Lung microvascular endothelial cell (primary cell): ENCODE measurements at places on chromosomes 16 and 17. TPM values are rescaled to one million over a fixed set of nuclear protein-coding genes. Genes with fewer than 3 reads are reported as not detected.
A peak's percentile ranks its signal among the peaks of the same experiment; 100 is the strongest.

CCL16 gene
- total RNA-seq: under 0.01 TPM in 1 of 2 replicates, not detected in the other

SRL gene
- total RNA-seq: under 0.01 and 0.20 TPM in 2 replicates

EME2 gene
- total RNA-seq: 2.4 and 4.0 TPM in 2 replicates

TP53TG3F gene
- not detected in 2 replicates for total RNA-seq

TMC8 gene
- total RNA-seq: 0.20 and 0.22 TPM in 2 replicates

HOXB4 gene
- total RNA-seq: 0.87 and 1.2 TPM in 2 replicates

SMPD3 gene
- total RNA-seq: under 0.01 TPM in 2 replicates

CDH3 gene
- not detected in 2 replicates for total RNA-seq

DBNDD1 gene
- total RNA-seq: 8.3 and 11.5 TPM in 2 replicates

KRTAP4-9 gene
- total RNA-seq: not detected in 2 replicates

ARHGAP44 gene
- 0.20 and 0.22 TPM in 2 replicates for total RNA-seq

KRTAP9-1 gene
- not detected in 2 replicates for total RNA-seq

- no peak for DNase-seq
Observed at GRCh38 chr16:12398029-12398682, 405.5 kb downstream of the CPPED1 start.

DNA sequence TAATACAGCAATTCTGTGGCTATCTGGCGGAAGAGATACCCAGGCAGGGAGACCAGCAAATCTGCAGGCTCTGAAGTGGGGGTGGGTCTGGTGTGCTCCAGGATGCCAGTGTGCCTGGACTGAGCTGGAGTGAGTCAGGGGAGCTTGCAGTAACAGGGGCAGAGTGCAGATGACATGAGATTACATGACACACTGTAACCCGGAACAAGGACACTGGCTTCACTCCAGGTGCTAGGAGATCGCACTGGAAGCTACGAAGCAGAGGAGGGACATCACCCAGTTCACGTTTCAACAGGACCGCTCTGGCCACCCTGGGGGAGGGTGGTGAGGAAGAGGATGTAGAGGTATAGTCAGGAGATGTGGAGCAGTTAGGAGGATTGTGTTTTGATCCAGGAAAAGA, 475.6 kb downstream of the CDH13 start:
- no peak for DNase-seq

DNA sequence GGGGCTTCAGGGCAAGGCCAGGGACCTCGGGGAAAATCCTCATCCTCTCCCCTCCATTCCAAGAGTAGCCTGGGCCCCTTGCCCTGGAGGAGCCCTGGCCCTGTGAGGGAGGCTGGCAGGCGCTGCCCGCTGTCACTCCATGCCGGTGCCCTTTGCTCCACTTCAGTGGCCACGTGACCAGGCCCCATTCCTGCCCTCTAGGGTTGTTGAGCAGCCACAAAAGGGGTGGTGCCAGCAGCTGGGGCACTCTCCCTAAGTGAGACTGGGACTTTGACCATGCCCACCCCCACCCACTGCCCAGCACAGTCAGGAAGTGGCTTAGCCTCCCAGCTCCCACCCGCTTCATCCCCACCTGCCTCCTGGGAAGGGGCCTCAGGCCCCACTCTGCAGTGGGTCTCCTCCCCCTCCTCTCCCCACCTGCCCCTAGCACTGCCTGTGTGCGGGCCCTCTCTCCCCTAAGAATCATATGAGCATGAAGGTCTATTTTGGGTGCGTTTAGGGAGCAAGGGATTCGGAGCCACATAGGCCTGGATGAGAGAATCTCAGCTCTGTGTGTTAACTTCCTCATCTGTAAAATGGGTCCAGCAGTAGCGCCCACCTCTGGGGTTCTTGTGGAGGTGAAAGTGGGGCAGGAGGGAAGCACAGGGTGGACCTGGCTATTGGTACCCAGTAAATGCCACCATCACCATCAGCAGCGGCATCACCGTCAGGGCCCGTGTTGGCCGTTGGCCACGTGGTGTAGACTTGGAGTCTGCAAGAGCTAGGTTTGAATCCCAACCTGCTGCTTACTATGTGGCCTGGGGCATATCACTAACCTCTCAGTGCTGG, 7.2 kb downstream of the PDK2 start:
- DNase-seq: no peak

DNA sequence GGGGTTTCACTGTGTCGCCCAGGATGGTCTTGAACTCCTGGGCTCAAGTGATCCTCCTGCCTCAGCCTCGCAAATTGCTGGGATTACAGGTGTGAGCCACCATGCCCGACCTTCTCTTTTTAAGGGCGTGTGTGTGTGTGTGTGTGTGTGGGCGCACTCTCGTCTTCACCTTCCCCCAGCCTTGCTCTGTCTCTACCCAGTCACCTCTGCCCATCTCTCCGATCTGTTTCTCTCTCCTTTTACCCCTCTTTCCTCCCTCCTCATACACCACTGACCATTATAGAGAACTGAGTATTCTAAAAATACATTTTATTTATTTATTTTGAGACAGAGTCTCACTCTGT, 3.9 kb downstream of the STH start:
- no peak for DNase-seq

DNA sequence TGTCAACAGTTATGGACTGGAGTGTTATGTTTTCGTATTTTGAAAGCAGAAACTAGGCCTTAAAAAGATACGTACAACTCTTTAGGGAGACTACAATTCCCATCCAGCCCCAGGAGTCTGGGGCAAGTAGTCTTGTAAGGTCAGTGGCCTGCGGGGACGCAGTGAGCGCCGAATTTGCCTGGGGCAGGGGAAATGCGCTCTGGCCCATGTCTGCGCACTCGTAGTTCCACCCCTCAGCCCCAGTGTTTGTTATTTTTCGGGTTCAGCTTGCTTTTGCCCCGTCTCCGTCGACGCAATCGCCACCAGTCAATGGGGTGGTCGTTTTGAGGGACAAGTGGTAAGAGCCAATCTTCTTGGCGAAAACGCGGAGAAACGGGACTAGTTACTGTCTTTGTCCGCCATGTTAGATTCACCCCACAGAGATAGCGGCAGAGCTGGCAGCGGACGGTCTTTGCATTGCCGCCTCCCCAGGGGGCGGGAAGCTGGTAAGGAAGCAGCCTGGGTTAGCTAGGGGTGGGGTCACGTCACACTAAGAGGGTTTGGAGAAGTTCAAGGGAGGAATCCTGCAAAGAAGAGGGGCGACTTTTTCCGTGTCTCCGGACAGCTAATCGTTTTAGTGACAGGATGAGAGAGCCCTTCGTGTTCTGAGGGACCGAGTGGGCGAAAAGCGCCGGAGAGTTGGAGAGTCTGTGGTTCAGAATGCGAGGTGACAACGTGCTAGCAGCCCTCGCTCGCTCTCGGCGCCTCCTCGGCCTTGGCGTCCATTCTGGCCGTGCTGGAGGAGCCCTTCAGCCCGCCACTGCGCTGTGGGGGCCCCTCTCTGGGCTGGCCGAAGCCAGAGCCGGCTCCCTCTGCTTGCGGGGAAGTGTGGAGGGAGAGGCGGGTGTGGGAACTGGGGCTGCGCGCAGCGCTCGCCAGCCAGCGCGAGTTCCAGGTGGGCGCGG, 1.1 kb upstream of the BRCA1 start:
- DNase-seq: no peak

- DNase-seq: peak; percentile 37
Observed at GRCh38 chr16:89491238-89491869, 993 bp upstream of the ANKRD11 start.

- no peak for DNase-seq
Observed at GRCh38 chr17:34312080-34312479, 7.2 kb upstream of the CCL8 start.

- DNase-seq: no peak
Observed at GRCh38 chr16:85567935-85568334, 45.2 kb upstream of the GSE1 start.

DNA sequence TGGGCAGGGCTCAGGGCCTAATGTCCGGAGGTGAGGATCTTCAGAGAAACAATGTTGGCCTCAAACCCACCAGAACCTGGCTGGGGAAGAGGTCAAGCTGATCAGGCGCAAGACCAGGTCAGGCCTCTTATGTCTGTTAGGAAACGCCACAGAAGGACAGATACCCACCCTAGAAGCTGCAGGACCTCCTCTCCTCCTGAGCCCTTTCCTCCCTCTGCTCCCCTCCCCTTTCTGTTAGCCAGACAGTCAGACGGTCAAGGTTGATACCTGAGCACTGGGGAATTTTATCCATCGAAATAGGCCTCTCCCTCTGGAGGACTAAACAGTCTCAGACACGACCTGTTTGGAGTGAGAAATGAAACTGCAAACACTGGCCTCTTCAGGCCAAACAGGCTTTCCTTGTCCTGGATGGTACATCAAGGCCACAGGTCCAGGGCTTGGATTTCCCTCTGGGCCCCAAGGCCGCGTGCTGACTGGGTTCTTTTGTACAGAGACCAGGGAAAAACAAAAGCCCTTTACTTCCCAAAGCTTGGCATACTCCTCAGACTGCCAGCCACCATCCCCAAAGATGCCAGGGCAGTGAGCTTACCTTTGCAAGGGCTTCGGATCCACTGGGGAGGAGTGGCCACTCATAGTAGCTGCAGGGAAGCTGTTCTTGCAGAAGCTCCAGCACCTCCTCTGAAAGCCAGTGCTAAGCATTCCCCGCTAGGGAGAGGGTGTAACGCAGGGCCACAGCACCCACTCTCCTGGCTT, 135.8 kb downstream of the CCDC182 start:
- DNase-seq: no peak

GRCh38 chr16:83350481-83350880, 457.3 kb upstream of the HSBP1 start:
- no peak for DNase-seq

- peak; percentile 55 for DNase-seq
Observed at GRCh38 chr17:17874478-17874877, 37.7 kb upstream of the SREBF1 start.

GRCh38 chr16:69481901-69482341, 57.5 kb downstream of the CYB5B start:
- DNase-seq: peak; percentile 97

DNA sequence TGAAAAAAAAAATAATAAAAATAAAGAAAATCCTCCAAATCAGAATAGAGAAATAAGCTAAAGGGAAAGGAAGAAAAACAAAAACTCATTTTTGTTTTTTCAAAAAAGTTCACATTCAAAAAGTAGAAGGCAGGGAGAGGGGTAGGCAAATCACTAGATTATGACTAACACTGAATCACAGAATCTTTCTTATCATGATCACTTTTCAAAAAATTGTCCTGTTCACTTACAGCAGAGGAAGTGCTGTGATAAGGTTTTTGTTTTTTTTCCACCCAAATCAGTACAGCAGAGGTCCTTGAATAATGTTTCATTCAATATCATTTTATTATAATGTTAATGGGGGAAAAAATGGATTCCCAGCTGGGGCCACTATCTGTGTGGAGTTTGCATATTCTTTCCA, 106.4 kb downstream of the CA4 start:
- DNase-seq: no peak

DNA sequence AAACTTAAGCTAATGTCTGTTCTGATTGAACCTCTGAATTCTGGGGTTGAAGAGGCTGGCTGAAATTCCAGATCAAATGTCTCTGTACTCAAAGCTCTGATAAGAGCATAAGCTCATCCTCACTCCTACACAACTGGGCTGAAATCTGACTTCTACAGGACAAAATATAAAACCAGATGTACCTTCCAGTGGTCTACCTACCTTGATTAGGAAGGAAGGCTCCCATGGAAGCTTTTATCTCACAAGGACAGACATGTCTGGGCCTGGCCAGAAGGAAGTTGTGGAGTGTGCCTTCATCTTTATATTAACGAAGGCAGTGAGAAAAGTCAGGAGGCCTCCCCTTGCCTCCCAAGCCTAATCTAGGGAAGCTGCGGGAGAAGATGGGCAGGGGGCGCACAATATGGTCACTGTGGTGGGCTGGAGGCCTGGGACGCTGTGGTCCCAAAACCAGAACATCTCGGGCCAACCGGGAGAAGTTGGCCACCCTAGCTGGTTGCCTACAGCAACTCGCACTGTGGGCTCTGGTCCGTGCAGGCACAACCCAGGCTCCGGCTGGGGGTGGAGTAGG, 55.6 kb upstream of the LRRC37A3 start:
- no peak for DNase-seq

DNA sequence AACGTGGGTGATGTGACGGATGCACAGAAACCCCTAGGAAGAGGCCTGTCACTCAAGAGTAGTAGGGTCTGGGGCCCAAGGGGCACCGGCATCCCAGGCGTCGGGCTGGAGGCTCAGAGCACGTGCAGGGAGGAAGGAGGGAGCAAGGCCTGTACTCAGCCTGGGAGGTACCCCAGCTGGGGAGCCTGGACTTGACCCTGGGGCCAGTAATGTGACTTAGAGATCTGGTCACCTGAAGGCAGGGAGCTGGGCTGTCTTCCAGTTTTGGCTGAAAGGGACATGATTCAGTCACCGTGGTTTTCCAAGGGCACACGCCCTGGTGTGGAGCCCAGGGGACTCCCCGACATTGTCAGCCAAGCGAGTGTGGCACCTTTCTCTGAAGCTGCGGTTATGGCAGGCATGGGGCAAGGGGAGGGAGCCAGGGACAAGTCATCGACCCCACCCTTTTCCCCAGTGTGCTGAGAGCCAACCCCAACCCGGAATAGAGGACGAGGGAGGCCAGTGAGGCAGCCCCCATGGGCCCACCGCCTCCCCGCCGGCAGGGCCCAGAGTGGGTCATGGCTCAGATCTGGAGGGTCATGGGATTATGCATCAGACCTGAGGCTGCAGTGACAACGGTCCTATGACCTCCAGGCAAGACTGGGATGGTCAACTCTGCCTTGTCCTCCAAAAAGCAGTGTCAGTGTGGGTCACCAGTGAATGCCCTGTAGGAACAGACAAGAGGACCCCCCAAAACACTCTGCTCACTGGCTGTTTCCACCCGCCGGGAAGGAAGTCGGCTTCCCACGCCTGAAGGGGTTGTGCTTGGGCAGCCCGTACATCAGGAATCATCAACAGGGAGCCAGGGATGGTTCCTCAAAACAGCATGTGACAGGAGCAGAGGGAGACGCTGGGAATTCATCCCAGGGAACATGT, 41.9 kb downstream of the MEAK7 start:
- DNase-seq: no peak
